ENCODE measurements at places on chromosomes 1 and 21. TPM values are rescaled to one million over a fixed set of nuclear protein-coding genes. Genes with fewer than 3 reads are reported as not detected.

DNA sequence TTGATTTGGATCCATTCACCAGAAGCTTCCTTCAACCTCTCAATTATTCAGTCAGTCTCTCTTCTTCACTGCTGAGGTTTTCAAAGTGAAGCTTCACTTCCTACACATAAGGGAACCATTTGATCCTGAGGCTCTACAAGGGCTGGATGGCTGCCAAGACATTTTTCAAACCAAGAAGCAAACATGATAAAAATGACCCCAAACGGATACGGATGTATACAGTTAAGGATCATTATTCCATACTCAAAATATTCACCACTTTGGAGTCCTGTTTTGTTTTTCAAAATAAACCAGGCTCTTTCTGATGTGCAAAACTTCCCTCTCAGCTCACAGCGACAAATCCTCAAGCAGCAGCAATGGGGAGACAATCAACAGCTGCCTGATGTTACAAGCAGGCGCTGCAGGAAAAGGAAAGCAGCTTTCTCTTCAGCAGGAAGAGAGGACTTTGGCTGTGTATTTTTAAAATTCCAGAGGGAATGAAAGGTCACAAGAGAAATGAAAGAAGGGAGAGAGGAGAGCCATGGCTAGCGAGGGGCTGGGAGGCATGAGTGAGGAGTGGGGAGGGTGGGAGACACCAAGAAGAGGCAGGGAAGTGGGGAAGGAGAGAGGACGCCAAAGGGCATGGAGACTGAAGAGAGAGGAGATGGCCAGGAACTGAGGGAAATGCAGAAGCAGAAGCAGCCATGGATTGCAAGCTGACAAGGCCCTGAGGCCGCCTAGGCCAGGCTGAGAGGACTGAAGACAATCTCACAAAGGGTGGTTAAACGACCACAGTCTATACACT, 145.4 kb downstream of the SLC45A1 start:
- no peak for DNase-seq

- DNase-seq = no peak
Observed at GRCh38 chr1:230230948-230231773, 164.1 kb downstream of the GALNT2 start.

- no peak for DNase-seq
Observed at GRCh38 chr1:245693941-245694752, 539.4 kb downstream of the KIF26B start.

DNA sequence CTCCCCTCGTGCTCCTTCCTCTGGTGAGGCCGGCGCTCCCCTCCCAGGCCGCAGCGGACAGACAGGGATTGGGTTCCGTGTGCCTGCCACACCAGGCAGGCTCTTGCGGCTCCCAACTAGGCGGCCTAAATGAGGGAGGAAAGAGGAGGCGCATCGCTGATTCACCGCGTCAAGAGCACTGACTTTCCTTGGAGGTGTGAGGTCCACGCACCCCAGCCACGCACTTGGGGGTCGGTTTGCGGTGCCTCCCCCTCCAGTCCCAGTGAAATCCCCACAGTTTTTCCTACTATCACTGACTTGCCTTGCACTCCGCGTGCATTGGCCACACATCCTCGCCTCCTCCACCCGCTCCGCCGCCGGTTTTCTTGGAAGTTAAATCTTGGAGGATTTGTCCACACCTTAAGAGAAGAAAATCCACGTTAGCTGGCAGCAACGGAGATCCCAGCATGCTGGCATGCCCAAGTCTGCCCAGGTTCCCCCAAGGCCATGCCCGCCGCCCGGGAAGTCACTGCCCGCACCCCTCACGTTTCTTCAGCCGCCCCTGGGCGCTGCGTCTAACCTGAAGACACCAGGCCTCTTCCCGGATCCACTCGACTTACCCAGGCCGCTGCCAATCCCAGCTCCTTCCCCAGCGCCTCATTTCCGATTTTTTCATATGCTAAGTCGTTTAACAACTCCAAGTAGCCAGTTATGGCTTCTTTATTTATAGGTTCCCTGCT, 1.1 kb upstream of the FOXD3 start:
- no peak for DNase-seq

- no peak for DNase-seq
Observed at GRCh38 chr1:55388960-55389359, 173.8 kb upstream of the USP24 start.

Gene OR2L2
- not detected for total RNA-seq

Gene ST6GALNAC3
- total RNA-seq = not detected

DNA sequence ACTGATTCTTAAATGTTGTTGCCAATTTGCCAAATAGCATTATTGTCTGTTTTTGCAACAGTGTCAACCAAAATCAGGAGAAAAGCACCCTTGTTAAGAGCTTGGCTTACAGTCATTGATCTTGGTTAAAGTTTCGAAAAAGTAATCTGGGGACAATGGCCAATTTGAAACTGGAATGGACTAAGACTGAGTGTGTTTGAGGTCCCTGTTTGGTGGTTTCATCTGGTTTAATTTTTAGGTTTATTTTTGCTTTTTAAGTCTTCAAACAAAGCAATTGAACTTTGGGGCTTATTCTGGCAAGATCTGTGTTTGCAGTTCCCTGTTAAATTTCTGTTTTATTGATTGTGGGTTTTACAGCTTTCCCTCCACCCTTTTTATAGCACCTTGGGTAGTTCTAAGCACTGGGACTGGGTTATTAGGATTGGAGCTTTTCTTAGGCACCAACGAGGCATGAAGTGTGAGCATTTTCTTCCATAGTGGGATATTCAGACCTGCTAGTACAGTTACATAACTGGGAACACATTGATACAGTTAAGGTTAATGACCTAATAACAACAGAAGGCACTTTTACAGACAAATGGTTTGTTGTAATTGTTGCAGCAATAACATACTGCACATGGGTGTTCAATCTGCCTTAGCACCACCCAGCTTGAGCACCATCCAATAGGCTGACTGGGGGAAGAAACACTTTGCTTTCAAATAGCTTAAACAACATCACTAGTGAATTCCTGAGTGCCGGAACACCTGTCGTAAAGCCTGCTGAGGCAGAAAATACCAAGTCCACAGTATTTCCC, 40.6 kb upstream of the MAP10 start:
- DNase-seq = no peak

- no peak for DNase-seq
Observed at GRCh38 chr1:180278596-180279395, 48.7 kb downstream of the LHX4 start.

Gene ATP6V1G3
- not detected for total RNA-seq

Gene PTPN7
- 449 TPM for total RNA-seq

DNA sequence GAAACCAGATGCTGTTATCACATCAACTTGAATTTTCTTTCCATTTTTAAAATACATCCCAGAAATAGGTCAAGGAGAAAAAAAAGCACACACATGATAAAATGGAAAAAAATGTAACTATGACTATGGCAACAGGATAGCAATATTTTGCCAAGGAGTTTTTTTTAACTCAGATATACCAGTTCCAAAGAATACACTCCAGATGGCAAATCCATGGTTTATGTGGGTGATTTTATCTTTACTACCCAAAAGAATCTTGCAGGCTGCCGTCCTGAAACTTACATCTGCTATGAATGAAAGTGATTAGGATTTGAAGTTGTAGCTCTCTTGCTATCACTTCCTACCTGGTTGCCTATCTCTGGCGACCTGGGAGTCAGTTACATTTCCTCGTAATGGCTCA, 91.0 kb upstream of the PLPPR4 start:
- no peak for DNase-seq

DNA sequence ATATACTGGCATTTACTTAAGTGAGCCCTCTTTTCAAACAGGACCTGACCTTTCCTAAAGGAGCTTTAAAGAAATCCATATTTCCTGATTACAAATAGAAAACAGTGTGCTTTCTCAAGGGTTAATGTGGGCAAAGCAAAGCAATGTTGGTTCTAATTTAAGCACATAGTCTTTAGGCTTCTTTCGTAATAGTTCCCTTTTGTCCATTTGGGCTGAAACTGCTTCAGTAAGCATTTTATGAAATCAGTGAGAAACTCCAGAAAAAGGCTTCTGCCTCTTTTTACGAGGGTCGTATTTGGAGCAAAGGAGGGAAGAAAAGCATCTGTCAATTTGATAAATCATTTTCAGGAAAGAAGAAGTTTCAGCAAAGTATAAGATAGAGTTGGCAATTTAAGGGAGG, 331.2 kb downstream of the KIF26B start:
- no peak for DNase-seq

Gene PDC
- total RNA-seq = not detected

DNA sequence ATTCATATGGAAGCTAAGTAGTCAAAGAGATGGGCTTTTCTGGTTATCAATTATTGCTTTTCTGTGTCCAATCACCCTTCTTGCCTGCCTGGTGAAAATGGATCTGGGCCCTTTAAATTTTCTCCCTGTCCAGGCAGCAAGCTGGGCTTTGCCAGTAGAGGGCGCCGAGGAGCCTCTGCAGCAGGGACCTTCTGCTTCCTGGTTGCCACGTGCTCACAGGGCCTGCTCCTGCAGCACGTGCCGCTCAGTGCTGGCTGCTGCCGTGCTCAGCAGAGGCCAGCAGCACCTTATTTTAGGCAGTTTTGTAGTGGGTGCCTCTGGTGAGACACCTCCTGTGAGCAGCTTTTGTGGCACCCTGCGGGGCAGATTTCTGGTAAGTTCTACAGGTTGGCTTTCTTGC, 4.0 kb downstream of the ACTL8 start:
- DNase-seq = no peak

DNA sequence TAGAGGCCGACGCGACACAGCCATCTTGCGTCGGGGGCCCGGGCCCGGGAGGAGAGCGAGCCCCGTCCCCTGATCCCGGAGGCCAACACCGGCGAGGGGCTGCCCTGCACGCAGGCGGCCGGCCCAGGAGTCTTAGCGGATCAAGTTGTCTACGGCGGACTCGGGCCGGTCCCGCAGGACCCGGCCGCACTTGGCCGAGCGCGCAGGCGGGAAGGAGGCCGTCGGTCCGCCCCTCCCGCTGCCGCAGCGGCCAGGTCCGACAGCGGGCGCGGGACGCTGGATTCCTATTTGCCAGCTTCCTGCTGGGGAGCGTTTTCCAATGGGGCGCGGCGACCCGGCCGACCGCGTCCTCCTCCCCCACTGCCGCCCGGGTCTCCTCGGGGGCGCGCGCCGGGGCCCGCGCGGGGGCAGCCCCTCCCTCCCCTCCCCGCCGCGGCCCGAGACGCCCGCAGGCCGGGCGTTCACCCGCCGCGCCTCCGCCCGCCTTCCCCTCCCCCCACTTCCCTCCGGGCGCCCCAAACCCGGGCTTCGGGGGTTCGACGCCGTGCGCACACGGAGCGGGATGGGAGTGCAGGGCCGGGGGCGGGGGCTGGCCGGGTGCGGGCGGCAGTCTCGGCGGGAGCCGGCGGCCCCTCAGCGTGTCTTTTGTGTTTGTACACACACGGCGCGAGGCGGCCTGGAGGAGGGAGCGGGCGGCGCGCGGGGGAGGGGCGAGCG, 517 bp upstream of the H3-3A start:
- no peak for DNase-seq

Gene PLPPR5
- total RNA-seq = not detected

Gene RGS13
- 0.24 TPM for total RNA-seq

- DNase-seq = no peak
Observed at GRCh38 chr1:88892357-88892877, 1.1 kb upstream of the GTF2B start.

DNA sequence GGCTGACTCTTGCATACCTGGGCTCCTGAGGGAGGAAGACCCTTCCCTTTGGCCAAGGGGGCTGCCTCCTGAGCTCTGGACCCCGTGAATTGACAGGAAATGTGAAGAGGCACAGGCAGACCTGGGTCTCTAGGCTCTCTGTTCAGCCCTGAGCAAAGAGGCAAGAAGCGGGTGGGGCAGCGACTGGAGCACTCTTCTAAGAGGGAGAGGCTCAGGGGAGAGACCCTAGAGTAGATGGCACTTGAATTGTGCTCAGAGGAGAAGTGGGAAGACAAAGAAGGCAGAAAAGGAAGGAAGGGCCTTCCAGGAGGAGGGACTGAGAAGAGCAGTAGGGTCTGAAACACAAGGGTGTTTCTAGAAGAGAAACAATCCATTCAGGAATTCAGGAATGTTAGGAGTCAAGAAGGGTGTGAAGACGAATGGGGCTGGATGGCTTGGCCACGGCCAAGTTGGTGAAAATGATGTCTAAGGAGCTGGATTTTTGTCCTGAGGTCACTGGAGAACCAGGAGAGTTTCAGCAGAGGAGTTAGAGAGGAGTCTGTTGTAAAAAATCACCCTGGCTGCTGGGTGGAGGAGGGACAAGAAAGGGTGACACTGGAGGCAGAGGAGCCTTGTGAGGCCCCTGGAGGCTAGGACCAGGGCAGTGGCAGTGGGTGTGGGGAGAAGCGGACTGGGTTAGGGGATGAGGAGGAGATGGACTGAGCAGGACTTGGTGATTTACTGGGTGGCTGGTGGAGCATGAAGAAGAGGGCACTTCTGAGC, 5.3 kb downstream of the TIE1 start:
- no peak for DNase-seq

DNA sequence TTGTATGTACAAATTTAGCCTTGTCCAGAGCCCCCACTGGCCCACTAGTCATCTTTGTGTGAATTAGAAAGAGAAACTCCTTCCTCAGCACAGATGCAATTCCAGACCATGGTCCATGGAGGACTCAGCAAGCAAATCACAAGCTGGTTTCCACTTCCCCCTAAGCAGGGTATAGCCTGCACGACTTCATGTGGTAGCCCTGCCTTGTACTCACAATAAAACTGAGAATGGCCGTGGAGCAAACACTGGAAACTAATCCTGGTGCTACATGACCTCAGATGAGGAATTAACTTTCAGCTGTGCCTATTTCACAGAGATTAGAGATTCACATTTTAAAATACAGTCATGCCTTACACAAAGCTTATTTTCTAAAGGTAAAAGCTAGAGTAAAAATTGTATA, 32.5 kb downstream of the KCNH1 start:
- no peak for DNase-seq

- DNase-seq = no peak
Observed at GRCh38 chr21:43937891-43938309, 72.9 kb downstream of the AGPAT3 start.

DNA sequence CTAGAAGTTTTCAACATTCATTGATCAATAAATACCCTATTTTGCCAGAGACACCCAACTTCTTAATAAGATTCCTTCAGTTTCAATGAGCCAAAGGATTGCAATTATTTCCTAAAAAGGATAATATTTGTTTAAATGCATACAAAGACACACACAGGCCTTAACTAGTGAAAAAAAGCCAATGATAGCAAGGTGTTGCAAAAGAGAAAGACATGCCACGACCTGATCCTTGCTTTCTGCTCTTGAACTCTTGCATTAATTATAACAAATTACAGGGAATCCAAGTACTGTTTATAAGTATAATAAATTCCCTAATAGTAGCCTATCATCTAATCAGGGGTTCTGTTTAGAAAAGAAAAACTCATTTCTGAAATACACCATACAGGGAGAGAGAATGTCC, 131.1 kb downstream of the PTPN14 start:
- DNase-seq = no peak

Gene SPRR3
- not detected for total RNA-seq

Gene SLFNL1
- total RNA-seq = 0.09 TPM

GRCh38 chr1:113223546-113223945, 150.5 kb downstream of the LRIG2 start:
- DNase-seq = no peak

All from CD8-positive, alpha-beta memory T cell (primary cell).